ENCODE measurements at places on chromosomes 16 and 17. TPM values are rescaled to one million over a fixed set of nuclear protein-coding genes. Genes with fewer than 3 reads are reported as not detected.

- DNase-seq: no peak
These were observed 54.7 kb upstream of the ZNF423 start for GRCh38 chr16:49910541-49911071.

- no peak for DNase-seq
These were observed 550.0 kb downstream of the CDH13 start for GRCh38 chr16:83176802-83177201.

DNA sequence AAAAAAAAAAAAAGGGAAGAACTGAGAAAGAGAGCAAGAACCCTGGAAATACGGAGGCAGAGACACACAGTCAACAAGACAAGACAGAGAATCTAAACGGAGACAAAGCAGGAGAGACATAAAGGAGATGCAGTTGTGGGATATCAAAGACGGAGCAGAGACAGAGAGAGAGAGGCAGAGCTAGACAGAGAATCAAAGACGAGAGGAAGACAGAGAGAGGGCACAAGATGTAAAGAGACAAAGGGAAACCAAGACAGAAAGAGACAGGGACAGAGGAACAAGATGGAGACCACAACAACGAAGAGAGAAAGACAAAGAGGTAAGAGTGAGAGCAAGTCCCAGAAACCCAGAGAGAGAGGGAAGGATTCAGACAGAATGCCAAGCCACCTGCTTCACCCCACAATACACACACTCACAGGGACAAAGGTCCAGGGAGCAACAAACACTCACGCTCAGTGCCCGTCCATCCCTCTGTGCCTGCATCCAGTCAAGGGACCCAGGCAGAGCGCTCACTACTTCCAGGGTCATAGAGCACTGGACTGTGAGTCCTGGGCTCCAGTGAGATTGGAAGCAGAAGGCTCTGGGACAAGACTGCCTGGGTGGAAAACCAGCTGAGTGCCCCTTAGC lies 88.9 kb downstream of the C16orf78 start:
- DNase-seq: no peak

DNA sequence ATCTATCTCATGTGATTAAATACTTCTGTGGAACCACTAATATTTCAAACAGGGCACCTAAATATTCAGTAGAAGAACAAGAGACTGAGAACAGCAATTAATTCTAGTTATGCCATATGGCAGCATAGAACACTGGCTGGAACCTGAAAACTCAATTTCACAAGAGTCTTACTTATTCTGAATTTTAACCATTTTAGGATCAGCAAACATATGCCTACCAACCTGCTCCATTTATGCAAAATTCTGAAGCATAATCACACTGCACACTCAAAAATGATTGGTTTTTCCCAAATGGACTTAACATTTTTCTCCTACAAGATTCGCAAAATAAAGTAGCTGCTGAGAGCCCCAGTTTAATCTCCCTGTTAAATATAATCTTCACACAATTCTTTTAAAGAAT lies 43.2 kb downstream of the SKAP1 start:
- no peak for DNase-seq

GRCh38 chr17:57051886-57052361 lies 33.1 kb upstream of the AKAP1 start:
- no peak for DNase-seq

- no peak for DNase-seq
These were observed 299.6 kb downstream of the MAP2K4 start for GRCh38 chr17:12320286-12320685.

GRCh38 chr16:19294156-19294649 lies 8.7 kb downstream of the CLEC19A start:
- DNase-seq: no peak

- DNase-seq: no peak
These were observed 389.6 kb upstream of the MON1B start for GRCh38 chr16:76801357-76801756.

- DNase-seq: no peak
These were observed 636.1 kb upstream of the C16orf82 start for GRCh38 chr16:26430618-26431017.

DNA sequence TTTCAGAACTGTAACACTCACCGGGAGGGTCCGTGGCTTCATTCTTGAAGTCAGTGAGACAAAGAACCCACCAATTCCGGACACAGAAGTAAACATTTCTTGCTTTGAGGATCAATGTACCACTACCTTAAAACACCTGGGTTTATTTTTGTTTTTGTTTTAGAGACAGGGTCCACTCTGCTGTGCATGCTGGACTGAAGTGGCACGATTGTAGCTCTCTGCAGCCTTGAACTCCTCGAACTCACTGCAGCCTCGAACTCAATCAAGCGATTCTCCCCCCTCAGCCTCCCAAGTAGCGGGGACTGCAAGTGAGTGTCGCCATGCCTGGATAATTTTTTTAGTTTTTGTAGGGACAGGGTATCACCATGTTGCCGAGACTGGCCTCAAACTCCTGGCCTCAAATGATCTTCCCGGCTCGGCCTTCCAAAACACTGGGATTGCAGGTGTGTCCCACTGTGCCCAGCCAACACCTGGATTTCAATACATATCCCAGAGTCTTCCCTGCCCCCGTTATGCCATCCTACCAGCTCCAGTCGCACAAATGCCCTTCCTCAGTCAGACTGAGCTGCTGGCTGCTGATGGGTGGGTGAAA lies 13.0 kb upstream of the CES4A start:
- no peak for DNase-seq

DNA sequence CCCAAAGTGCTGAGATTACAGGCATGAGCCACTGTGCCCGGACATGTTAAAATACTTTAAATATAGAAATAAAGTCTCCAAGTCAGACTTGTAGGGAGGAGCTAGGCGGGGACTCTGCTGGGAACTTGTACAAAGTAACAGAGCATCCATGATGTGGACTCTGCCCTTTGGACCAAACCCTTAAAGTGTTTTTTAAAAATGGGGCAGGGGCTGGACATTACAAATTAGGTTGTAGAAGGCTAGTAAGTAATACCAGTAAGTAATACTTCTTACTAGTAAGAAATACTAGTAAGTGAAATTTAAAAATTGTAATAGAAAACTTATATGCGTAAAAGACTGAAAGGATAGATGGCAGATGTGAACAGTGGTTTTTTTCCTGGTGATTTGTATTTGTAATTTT lies 9.7 kb upstream of the SPATA32 start:
- DNase-seq: no peak

- peak; percentile 55 for DNase-seq
These were observed 38.1 kb downstream of the SOST start for GRCh38 chr17:43720311-43721060.

- no peak for DNase-seq
These were observed 4.4 kb upstream of the KRT37 start for GRCh38 chr17:41428591-41429291.

- no peak for DNase-seq
These were observed 4.8 kb downstream of the DCAKD start for GRCh38 chr17:45046537-45047125.

DNA sequence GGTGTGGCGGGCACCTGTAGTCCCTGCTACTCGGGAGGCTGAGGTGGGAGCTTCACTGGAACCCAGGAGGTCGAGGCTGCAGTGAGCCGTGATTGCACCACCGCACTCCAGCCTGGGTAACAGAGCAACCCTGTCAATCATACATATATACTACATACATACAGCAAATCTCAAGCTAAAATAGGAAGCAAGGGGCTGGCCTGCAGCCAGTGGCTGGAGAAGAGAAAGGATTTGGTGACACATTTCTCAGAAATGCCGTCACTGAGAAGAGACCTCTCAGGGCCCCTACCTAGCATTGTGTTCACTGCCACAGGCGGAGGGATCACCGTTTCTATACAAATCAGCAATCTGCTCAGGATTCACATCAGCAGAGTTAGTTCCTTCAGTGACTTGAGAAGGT lies 16.9 kb downstream of the NARF start:
- no peak for DNase-seq

GRCh38 chr17:79325709-79326430 lies 251.2 kb downstream of the ENGASE start:
- no peak for DNase-seq

- no peak for DNase-seq
These were observed 12.4 kb downstream of the ZNF213 start for GRCh38 chr16:3147046-3147756.

GRCh38 chr16:50245417-50246298 lies 20.7 kb upstream of the ADCY7 start:
- no peak for DNase-seq

GRCh38 chr17:61412860-61413660 lies 13.4 kb downstream of the TBX2 start:
- no peak for DNase-seq

GRCh38 chr17:49858796-49859195 lies 10.9 kb upstream of the TAC4 start:
- DNase-seq: no peak

The MEAK7 gene
- 7.7 TPM for total RNA-seq

The PPL gene
- not detected for total RNA-seq

The HOXB2 gene
- 18.3 TPM for total RNA-seq

The TPSG1 gene
- not detected for total RNA-seq

The SLC13A2 gene
- total RNA-seq: not detected

The PKD1 gene
- 66.2 TPM for total RNA-seq

The CD300A gene
- 3.1 TPM for total RNA-seq

The SALL1 gene
- total RNA-seq: not detected

The DHRS7B gene
- 25.7 TPM for total RNA-seq

The KRT31 gene
- not detected for total RNA-seq

The KRTAP4-1 gene
- total RNA-seq: not detected

The LRRC36 gene
- 0.31 TPM for total RNA-seq

The CLCN7 gene
- 59.1 TPM for total RNA-seq

The GAST gene
- total RNA-seq: not detected

The ABCA10 gene
- total RNA-seq: 0.60 TPM

The ZDHHC7 gene
- 31.6 TPM for total RNA-seq

The OSGIN1 gene
- total RNA-seq: 0.86 TPM
